ENCODE measurements at places on chromosomes 16 and 17. TPM values are rescaled to one million over a fixed set of nuclear protein-coding genes. Genes with fewer than 3 reads are reported as not detected.

SLC16A11 gene
- not detected for total RNA-seq

GRCh38 chr16:11946433-11946832 lies 4.6 kb upstream of the NPIPB2 start:
- no peak overlapping the region for H3K4me3 ChIP-seq
- H3K27me3 ChIP-seq = no peaks in the 10 kb centered on the region
- H3K36me3 ChIP-seq = no peaks in the 10 kb centered on the region

- H3K4me1 ChIP-seq = no peaks in the 10 kb centered on the region
- H3K4me3 ChIP-seq = no peak overlapping the region
- no peaks in the 10 kb centered on the region for H3K36me3 ChIP-seq
- no peaks in the 10 kb centered on the region for H3K27me3 ChIP-seq
Measured at GRCh38 chr16:85479972-85480726, 133.0 kb upstream of the GSE1 start.

DNA sequence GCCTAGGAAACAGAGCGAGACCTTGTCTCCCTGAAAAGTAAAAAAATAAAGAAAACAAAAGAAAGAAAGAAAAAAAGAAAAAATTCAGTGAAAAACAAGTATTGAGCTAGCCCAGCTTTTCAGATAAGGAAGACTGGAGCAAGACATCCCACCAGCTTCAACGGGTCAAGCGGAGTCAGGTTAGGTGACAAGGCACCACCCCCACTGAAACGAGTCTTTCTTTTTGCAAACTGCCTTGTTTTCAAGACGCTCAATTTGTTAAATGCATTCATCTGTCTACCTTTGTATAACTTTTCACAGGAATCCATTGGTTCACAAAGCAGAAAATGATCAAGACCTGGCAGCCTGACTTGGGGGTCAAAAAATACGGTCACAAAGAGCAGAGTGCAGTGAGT lies 10.7 kb upstream of the AXIN2 start:
- no peak overlapping the region for H3K27ac ChIP-seq
- no peak for DNase-seq
- peaks cover 8% of the 10 kb centered on the region for H3K27me3 ChIP-seq
- no peaks in the 10 kb centered on the region for H3K4me1 ChIP-seq
- no peaks in the 10 kb centered on the region for H3K36me3 ChIP-seq

Measured in IMR-90 (cell line).